ENCODE measurements at places on chromosomes 11 and 22.

DNA sequence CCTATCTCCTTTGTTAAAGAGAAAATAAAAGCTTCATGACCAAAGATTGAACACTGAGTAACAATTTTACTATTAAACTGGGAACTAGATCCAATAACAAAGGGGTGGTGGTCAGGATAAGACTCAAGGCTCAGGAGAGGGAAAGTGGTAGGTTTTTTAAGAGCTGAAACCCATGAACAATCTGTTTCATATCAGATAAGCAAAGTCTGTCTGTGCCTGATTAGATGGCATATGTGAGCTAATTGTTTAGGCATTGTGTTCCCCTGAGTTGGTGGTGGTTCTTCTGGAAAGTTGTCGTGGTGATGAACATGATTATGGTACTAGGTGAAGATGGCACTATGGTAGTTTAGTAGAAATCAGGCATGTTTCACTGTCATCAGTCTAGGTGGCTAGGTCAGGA is 24.4 kb downstream of the USP47 start:
- DNase-seq, result no peak

- DNase-seq, result no peak
These were observed 6.5 kb downstream of the RFPL3 start for GRCh38 chr22:32364210-32364609.

DNA sequence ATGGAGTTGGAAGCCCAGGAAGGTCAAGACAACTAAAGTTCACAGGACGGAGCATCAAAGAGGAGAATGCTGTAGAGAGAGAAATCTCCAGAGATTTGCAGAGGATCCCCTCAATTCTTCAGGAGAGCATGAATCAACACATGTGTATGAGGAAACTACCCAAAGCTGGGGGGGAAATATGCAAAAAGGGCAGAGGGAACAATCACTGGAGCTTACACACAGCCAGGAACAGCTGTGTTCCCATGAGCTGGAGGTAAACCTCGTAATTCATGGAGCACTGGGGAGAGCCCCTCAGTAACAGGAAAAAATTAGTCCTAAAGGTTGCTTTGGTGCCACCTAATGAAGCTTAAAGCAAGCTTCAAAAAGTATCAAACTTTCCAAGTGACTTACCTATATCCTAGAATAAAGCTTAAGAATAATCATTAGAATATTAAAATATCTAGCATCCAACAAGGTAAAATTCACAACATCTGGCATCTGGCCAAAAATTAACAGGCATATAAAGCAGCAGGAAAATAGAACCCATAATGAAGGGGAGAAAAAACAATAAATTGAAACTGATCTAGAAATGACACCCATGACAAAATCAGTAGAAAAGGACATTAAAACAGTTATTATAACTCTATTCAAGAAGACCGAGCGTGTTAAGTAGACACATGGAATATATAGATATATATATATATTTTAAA is 134.2 kb downstream of the STK33 start:
- no peak for DNase-seq

DNA sequence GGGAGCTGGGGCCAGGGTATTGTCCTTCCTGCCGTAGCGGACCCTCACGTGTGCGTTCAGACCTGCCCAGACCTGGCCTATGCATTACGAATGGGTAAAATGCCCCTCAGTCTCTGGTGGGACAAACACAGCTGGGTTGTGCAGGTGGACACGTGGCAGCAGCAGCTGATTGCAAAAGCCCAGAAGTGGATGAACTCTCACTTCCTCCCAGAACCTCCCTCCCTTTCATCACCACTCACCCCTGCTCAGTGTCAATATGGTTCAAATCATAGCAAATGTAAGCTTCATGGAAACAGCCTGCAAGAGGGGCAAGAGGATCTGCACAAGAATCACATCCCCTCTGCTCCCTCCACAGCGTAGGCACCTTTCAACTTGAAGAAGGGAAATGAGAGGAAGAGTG is 352.1 kb downstream of the OPCML start:
- no peak for DNase-seq

- DNase-seq, result no peak
These were observed 19.8 kb upstream of the MPZL2 start for GRCh38 chr11:118283756-118284350.

- DNase-seq, result no peak
These were observed 1073.0 kb downstream of the BRD1 start for GRCh38 chr22:48754611-48755058.

DNA sequence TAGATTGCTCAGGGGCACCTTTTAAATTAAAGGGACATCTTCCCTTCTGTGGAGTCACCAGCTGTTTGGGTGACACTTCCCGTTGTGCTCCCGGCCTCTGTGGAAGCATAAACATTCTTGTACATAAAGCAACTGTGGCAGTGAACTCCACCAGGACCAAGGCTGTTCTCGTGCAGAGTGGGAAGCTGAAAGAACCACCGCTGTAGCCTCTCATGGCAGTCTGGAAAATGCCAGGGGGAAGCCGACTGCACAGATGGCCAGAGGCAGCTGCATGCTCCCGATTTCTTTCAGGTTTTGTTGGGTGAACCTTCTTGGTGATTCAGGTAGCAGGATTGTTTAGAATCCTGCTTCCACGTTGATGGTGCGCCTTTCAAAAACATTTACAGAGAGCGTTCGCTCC is 10.3 kb downstream of the UBASH3B start:
- no peak for DNase-seq

DNA sequence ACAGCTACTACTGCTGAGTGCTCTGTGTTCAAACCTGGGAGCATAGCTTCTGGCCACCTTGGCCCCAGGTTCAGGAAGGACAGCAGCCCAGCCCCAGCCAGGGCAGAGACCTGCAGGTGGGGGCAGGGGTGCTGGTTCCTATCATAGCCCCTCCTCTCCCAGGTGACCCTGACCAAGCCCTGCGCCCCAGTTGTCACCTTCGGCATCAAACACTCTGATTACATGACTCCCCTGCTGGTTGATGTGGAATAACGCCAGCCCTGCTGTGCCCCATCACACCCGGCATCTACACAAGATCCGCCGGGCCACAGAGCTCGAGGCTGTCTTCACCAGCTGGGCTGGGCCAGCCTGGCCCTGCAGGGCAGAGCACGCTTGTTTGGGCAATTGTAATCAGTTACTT is 6.9 kb downstream of the SCGB1C1 start:
- DNase-seq, result no peak

DNA sequence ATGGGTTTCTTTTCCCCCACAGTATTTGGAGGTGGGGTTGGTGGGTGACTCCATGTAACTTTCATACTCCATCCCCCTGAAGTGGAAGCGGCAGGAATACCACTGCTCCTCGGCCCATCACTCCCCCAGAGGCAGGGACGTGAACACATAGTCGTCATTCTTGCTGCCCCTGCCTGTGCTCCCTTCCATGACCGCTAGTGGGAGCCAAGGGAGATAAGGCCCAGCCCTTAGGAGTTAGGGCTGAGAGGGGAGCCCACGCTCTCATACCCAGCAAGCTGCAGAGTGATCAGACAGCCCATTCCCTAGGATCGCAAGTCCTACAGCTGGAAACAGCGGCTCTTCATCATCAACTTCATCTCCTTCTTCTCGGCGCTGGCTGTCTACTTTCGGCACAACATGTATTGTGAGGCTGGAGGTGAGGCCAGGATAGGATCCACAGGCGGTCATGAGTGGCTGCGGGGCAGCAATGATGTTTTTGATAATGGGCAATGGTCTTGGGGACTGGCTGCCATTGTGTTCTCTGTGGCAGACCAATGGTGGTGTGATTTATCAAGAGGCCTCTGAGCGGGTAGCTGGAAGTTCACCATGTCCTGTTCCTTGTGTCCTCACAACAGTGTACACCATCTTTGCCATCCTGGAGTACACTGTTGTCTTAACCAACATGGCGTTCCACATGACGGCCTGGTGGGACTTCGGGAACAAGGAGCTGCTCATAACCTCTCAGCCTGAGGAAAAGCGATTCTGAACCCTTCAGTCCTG is 15.9 kb downstream of the RHOG start:
- no peak for DNase-seq

GRCh38 chr22:18976197-18976751 is 40.2 kb upstream of the PRODH start:
- DNase-seq, result no peak

DNA sequence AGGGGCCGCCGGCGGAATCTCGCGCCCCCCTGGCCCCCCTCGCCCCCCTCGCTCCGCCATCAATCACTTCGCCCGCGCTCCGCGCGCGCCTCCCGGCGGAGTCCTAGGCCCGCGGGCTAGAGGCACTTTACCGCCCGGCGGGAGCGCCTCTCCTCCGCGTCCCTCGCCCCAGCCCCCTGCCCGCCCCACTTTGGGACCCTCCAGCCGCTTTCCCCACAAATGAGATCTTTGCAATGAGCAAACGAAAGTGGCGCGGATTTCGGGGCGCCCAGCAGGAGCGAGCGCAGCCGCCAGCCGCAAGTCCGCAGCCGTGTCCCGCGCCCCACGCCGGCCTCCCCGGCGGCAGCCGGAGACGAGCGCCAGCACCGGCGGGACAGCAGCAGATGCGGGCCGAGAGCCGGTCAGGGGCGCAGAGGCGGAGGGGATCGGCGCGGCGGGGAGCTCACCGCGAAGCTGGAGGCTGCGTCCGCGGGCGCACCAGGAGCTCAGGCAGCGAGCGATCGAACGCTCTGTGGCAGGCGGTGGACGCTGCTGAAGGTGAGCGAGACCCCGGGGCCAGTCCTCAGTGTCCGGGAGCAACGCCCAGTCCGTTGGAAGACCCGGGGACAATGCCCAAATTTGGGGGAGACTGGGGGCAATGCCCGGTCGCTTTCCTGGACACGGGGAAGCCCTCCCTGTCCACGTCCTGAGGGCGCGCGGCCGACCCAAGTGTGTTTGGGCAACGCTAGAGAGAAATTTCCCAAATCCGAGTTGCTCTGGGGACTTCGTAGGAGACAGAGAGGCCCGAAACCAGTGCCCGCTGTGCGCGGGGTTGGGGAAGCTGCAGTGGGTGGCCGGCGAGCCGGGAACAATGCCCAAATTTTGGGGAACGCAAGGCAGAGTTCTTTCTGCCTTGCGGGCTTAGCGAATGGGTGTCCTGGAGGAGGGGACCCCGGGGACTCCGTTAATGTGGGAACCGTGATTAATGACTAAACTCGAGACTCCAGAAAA is 1.5 kb upstream of the IGF2 start:
- no peak for DNase-seq

GRCh38 chr11:924406-925157 is 1.1 kb upstream of the AP2A2 start:
- DNase-seq, result no peak

GRCh38 chr11:27081056-27081455 is 40.4 kb downstream of the BBOX1 start:
- DNase-seq, result no peak

- no peak for DNase-seq
These were observed 5.7 kb downstream of the CTSD start for GRCh38 chr11:1757861-1758610.

DNA sequence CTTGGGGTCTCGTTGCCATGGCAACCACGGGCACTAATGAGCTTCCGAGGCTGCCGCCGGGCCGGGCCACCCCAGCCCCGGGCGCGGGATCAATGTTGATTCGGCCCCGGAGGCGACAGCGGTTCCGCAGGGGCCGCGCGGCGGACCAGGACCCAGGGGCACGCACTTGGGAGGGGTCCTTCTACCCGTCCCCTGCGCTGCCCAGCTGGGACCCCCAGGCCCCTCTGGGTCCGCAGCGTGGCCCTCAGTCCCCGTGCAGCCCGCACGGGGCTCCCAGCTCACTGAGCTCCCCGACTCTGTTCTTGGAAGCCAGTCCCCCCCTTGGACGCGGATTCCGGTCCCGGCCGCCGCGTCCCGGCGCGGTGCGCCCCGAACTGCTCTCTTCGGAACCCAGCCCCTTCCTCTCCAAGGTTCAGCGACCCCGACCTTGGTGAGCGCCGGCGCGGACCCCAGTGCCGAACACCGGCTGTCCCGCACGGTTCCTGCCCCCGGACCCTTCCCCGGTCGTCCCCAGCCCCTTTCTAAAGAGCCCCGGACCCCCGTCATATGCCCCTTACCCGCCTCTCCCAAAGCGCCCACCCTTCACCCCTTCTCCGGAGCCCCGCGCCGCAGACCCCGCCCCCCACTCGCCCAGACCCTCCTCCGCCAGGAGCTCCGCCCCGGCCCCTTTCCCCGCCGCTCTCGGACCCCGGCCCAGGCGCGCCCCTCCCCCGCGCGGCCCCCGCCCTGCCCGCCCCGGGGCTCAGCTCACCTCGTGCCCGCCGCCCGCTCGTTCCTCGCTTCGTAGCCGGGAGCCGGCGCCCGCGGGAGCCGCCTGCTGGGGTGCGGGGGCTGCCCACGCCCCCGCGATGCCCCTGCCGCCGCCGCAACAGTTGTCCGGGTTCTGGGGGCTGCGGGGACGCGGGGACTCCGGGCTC is 18.3 kb upstream of the SHISAL1 start:
- no peak for DNase-seq

GRCh38 chr11:73294604-73295003 is 13.5 kb upstream of the ARHGEF17 start:
- no peak for DNase-seq

DNA sequence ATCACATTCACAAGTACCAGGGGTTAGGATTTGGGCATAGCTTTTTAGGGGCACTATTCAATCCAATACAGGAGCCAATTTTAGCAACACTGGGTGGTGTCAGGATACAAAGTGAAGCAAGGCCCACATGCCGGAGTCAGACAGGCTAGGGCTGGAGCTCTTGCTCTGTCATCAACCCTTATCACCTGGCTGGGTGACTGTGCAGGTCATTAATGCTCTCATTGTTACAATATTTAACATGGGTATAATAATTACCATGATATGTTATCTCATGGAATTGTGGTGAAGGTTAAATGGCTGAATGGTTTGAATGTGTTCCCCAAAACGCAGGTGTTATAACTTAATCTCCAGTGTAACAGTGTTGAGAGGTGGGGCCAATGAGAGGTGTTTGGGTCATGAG is 143.3 kb upstream of the THY1 start:
- no peak for DNase-seq

- DNase-seq, result no peak
These were observed 10.0 kb downstream of the CNTF start for GRCh38 chr11:58632510-58632909.

DNA sequence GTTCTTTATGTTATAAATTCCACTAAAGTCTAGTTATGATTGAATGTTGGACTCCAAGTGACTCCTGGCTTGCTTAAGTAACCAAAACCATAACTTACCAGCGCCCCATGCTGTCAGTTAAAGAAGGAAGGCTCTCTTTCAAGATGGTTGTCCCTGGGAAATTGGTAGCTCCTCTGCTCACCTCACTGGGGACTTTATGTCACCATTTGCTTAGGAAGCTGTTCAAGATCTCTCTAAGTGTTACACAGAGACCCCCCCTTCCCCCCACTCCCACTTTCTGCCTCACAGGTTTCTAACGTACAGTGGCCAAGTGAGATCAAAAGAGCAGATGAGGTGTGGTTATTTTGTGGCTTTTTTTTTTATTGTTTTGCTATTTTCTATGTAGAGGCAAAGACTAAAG is 301.8 kb downstream of the AASDHPPT start:
- no peak for DNase-seq

Data from amygdala (tissue), 56 donors.